ENCODE measurements at places on chromosomes 11 and 22.

GRCh38 chr22:48921411-48921903 lies 906.2 kb downstream of the BRD1 start:
- no peak for DNase-seq

DNA sequence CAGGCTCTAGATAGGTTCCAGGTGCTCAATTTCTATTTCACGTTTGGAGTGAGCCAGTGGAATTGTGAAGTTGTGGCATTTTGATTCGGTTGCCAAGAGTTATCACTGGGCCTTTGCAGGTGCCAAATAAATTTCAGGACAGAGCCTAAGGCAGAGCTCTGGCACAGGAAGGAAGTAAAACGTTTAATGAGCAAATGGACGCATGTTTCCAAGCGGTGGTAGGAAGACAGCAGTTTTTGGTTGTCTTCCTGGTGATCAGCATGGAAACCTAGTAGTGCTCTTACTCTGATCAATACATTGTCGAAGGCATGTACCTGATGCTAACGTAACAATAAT lies 452 bp downstream of the BIRC3 start:
- no peak for DNase-seq

GRCh38 chr11:106442032-106442431 lies 364.6 kb downstream of the AASDHPPT start:
- DNase-seq, result no peak

GRCh38 chr11:3669742-3670183 lies 1.4 kb downstream of the CHRNA10 start:
- no peak for DNase-seq

DNA sequence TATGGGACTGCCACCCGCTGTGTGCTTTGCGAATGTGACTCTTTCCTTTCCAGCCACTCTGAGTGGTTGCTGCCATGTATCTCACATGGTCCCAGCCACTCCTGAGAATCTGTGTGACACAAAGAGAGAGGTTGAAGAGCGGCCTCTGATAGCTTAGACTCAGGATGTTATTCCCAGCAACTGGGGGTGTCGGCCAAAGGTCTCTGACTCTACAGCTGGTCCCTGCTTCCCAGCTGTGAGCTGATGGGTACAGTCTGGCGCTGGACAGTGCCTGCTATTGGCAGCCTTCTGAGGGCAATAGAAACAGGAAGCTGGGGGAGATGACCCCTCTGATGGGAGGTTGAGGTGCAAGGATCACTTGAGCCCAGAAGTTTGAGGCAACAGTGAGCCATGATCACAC lies 105.1 kb downstream of the RRAS2 start:
- DNase-seq, result peak; percentile 50

GRCh38 chr11:77999446-78000030 lies 5.1 kb upstream of the INTS4 start:
- DNase-seq, result no peak

GRCh38 chr11:83317757-83318690 lies 31.9 kb upstream of the CCDC90B start:
- DNase-seq, result no peak

DNA sequence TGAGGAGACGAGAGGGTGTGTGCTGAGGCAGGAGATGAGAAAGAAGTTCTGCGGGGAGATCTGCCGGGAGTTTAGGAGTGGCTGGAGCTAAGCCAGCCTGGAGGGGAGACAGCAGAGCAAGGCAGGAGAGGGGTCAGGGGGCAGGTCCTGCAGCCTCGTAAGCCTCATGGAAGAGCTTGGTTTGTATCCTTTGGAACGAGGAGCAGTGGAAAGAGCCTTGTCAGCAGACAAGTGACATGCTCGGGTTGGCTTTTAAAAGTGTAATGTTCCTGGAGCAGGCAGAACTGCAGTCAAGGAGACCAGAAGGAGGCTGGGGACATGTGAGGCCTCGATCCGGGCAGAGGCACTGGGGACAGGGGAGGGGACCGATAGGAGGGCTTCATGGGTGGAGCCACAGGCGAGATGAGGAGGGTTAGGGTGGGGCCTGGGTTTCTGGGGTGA lies 21.4 kb upstream of the TUB start:
- DNase-seq, result peak; percentile 40

DNA sequence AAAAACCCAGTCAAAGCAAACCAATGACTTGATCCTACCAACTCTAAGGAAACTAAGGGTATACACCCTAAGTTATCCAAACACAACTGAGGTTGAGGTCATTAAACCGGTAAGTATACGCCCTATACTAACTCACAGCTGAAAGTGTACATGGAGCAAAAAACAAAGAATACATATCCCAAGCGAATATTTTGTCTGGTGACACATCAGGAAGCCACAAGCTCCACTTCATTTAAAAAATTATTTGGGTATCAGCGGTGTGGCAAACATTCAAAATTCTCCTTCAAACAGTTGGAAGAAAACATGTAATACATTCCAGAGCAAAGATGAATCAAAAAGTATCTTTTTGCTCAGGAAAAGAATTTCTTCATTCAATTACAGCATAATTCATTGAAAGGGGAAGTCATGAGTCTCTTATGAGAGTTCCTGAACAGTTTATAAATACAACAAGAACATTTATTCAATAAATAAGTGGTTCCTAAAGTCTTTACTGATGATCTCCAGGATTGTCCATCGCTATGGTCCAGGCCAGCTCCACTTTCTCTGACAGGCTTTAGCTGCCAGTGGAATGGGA lies 4.5 kb upstream of the JAML start:
- DNase-seq, result no peak

DNA sequence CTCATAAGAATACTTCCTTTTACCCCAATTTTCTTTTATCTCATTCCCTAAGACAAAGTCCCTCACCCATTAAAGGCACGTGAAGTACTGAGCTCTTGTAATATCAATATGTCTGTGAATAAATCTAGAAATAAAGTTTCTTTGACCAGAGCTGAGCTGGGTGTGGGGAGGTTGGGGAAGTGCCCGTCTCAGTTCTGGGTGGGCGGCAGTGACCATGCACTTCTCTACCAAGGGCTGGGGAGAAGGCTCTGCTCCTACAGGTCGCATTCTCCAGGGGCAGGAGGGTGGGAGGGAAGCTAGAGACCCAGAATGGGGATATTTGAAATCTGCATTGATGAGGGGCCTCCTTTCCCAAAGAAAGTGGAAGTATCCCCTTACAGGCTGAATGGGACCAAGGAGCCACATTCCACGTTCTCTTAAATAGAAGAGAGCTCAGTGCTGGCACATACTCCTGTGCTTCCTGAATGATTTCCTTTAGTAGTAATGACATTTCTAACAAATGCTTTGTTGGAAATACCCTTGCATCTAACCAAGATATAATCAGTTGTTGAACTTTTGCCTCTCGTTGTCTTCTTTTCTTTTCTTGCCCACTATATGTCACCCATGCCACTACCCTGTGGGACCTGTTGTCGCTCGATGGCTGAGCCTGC lies 16.1 kb downstream of the RBX1 start:
- no peak for DNase-seq

GRCh38 chr11:44732564-44732963 lies 5.8 kb downstream of the TSPAN18 start:
- DNase-seq, result no peak

GRCh38 chr22:42688241-42689211 lies 32.1 kb downstream of the A4GALT start:
- DNase-seq, result peak; percentile 91

GRCh38 chr22:23722724-23723123 lies 28.2 kb downstream of the ZNF70 start:
- no peak for DNase-seq

- no peak for DNase-seq
Measured at GRCh38 chr11:19092850-19093249, 24.1 kb upstream of the ZDHHC13 start.

DNA sequence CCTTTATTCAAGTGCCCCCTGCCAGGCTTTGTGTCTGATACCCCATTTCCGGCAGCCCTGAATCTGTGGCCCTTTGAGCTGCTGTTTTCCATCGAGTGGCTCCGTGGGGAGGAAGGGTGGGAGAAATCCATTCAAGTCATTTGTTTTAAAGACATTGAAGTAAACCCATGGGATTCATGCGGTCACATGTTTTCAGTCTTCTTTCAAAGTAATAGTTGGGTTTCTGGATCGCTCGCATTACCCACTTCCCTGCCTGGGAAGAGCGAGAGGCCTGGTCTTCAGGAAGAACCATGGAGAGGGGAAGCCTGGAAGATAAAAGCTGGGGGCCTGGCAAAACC lies 14.4 kb downstream of the DAGLA start:
- no peak for DNase-seq

- no peak for DNase-seq
Measured at GRCh38 chr22:19619144-19620009, 94.9 kb upstream of the SEPTIN5 start.

- DNase-seq, result peak; percentile 53
Measured at GRCh38 chr11:86091566-86091965, 22.7 kb upstream of the PICALM start.

DNA sequence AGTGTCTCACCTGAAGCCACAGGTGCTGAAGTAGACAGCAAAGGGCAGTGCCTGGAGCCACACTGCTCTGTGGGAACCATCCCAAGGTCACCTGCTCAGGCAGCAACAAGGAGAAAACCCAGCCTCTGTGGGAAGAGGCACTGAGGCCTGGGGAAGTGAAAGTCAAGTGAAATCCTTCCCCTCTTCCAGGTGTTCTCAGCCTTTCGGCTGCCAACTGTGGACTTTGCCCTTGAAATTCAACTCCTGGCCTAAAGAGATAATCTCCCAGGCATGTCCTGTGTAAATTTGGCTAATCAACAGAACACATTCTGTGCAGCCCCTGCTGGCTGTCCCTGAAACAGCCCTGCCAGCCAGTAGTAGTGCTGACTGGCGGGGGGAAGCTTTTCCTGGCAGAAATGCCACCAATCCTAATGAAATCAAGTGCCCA lies 112.1 kb downstream of the RPL27A start:
- no peak for DNase-seq

- no peak for DNase-seq
Measured at GRCh38 chr11:37199082-37199481, 601.0 kb upstream of the RAG2 start.

DNA sequence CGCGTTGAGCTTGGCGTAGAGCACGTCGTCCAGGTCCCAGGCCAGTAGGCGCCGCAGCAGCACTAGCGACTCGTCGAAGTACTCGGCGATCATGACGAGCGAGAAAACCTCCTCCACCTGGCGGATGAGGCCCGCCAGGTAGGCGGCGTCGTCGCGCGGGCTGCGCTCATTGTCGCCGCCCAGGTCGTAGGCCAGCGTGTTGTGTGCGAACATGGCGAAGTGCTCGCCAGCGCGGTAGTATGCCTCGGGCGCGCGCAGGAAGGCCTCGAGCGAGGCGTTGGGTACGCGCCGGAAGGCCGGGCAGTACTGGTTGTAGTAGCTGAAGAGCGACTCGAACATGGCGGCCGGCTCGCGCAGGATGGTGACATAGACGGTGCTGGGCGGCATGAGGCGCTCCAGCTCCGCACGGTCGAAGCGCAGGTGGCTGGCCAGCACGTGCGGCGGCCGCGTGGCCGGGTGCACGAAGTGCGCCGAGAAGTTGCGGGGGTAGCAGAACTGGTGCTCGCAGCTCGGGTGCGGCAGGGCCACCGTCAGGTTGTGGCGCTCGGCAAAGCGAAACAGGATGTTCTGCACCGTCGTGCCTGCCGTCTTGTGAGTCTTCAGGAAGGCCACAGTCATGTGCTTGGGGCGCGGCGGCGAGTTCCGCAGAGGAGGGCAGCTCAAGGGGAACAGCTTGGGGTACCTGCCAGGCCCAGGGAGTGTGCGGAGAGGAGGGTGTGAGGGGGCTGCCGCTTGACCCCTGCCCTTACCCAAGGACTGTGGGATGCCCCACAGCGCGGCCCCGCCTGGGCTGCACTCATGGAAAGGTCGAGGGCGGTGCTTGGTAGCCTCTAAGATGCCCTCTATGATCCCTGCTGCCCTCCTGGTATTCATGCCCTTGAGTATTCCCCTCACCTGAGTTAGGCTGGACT lies 5.7 kb downstream of the GAL3ST3 start:
- no peak for DNase-seq

- DNase-seq, result no peak
Measured at GRCh38 chr11:102229510-102230123, 87.7 kb upstream of the BIRC3 start.

GRCh38 chr22:16781074-16781763 lies 44.0 kb downstream of the XKR3 start:
- no peak for DNase-seq

- no peak for DNase-seq
Measured at GRCh38 chr11:5550440-5551095, 2.2 kb upstream of the OR52H1 start.

DNA sequence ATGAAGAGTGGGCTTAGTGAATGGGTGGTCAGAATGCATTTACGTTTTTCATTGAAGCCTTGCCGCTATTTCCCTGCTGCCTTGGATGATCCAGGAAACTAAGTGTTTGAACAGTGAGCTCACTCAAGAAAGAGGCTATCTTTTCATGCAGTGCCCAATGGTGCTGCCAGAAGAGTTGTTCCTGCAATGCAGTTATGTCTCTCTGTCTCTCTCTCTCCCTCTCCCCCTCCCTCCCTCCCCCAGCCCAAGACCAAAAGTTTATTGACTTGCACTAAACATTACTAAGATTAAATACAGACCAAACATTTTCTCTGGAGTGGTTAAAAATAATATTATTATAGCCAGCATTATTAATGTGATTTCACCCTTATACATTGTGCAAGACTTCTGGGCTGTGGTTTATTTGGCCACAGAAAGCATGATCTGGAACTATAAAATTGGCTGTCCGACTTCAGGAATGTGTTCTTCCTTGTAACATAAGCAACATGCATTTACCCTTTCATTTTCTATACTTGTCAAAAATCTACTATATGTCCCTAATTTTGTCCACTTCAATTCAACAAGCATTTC lies 6.6 kb upstream of the FUT4 start:
- DNase-seq, result no peak

DNA sequence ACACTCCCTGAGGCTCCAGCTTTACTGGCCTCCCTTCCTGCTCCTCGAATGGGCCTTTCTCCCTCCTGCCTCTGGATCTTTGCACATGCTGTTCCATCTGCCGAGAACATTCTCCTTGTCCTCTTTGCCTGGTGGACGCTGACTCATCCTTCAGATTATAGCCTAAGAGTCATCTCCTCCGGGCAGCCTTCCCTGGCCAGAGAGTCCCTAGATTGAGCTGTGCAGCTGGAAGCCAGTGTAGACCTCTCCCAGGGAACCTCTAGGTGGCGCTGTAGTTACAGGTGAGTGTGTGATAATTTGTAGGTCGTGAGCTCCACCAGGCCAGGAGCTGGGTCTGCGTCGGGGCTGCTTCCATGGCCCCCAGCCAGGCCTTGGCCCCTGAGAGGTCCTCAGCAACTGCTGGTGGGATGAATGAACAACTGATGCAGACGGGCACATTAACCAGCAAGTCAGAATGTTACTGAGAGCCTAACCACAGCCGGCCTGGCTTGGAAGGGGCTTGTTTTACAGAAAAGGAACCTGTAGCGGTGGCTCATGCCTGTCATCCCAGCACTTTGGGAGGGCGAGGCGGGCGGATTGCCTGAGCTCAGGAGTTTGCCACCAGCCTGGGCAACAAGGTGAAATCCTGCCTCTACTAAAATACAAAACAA lies 8.7 kb downstream of the PNPLA5 start:
- peak; percentile 45 for DNase-seq
